Progenitor cell of endocrine pancreas (in vitro differentiated cells): ENCODE measurements at places on chromosomes 3 and 15. TPM values are rescaled to one million over a fixed set of nuclear protein-coding genes. Genes with fewer than 3 reads are reported as not detected.

- no peak for DNase-seq
These were observed 41.0 kb downstream of the GPR160 start for GRCh38 chr3:170078620-170079281.

DNA sequence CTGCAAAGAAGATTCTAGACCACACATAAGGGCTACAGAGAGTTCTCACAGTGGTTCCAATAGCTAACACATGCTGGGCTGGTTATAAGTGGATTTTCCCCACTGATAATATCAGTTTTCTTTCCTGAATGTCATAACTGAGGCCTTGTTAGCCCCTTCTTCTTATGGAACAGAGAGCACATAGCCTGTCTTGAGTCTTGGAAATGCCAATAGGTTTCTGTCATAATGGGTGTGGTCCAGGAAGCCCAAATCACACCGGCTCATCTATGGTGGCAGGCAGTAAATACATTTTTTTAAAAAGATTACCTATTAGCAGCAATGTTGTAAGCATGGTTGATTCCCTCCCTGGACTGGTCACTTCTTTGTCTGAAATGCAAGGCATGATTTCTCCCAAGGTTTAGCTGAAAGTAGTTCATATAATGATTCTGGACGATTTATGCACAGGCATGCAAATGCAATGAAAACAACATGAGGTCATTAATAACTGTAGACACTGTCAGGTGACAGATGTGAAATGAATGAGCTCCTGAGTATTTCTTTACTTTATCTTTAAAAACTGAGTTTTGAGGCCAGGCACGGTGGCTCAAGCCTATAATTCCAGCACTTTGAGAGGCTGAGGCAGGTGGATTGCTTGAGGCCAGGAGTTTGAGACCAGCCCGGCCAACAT, 67.2 kb upstream of the ATP2C1 start:
- no peak for DNase-seq

DNA sequence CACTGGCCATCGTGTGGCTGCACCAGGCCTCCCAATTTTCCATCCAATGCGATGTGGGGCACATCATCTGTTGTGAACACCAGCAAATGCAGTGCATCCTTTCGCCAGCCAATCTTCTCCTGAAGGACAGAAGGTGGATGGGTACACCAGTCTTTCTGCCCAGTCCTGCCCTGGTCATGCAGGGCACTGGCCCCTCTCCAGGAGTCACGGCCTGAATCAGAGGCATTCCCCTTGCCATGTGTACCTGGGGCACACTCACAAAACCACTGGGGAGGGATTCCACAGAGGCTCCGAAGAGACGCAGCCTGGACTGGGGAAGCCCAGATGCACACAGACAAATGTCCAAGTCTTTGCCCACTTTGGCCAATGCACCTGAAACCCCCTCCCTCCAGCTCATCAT, 65.8 kb downstream of the ITGB5 start:
- no peak for DNase-seq

GRCh38 chr3:69391554-69391953, 5.7 kb upstream of the FRMD4B start:
- DNase-seq, result no peak

GRCh38 chr15:59313641-59314332, 58.9 kb downstream of the MYO1E start:
- no peak for DNase-seq

DNA sequence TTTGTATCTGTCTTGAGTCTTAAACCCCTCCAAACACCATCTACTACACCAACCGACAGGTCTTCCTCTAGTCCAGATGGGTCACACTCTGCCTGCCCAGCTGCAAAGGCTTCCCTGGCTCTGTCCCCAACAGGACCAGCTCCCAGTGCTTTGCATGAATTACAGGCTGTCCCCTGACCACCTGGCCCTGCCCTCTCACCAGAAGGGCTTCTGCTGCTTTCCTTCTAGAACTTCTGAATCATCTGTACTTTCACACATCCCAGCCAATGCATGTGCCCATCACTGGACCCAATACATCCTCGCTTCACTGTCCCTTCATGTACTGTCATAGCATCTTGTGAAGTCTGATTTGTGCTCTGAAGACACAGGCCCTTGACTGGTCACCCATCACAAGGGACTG, 53.6 kb downstream of the HOMER2 start:
- DNase-seq, result no peak

GRCh38 chr3:17357035-17357710, 385.3 kb downstream of the TBC1D5 start:
- DNase-seq, result no peak

- no peak for DNase-seq
These were observed 493.3 kb downstream of the MAGI1 start for GRCh38 chr3:65545429-65545828.

GRCh38 chr15:65184305-65184867, 756 bp downstream of the CLPX start:
- peak; percentile 35 for DNase-seq

- DNase-seq, result no peak
These were observed 78.4 kb downstream of the RFX7 start for GRCh38 chr15:56165234-56165633.

GRCh38 chr3:162491952-162492351, 995.3 kb downstream of the OTOL1 start:
- DNase-seq, result no peak

- DNase-seq, result no peak
These were observed 16.0 kb downstream of the TM2D3 start for GRCh38 chr15:101635944-101636727.

DNA sequence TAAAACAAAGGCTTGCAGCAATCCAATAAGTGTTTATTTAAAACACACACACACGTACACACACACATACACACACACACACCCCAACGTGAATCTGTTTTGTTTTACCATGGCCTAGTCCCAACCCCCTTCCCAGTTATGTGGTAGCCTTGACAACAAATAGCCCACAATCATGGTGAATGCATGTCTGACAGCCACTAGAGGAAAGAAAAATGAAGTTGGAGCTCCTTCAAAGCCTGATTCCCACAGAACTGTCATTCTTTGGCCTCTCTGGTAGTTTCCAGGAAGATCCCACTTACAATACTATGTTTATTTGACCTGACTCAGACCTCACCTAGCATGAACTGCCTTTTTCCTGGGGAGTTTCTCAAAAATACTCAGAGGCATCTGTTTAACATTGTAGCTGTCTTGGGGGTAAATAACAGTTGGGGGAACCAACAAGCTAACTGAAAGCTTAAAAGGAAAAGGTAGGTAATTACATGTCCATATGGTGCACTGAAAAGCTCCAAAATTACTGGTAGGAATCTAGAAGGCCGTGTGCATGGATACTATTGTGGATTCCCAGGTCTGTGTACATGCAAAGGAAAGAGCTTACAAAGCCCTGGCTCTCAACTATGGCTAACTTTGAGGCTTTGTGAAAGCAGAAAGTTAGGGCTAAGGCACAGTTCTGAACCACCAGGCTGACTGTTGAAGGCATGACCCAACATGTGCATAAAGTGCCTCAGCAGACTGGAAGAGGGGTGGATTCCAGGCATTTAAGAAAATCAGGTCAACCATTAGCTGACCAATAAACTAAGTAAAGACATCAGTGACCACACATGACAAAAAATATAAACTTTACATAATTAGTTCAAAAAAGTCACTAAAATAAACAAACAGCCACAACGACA, 65.3 kb downstream of the FAIM start:
- DNase-seq, result no peak

- DNase-seq, result no peak
These were observed 101.4 kb upstream of the TRPM1 start for GRCh38 chr15:31202953-31203352.

DNA sequence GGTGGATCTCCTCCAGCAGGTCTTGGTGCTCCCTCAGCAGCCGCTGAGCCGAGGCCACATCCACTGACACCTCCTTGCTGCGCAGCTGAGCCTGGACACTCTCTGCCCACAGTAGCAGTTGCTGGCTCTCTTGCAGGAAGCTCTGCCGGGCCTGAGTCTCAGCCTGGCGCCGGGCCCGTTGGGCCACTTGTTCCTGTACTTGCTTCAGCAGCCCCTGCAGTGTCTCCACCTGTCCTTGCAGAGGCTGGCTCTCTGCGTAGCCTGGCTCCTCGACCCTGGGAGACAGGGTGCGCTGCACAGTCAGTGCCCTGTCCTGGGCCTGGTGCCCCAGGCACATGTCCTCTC, 15.5 kb downstream of the SPTBN5 start:
- DNase-seq, result no peak

DNA sequence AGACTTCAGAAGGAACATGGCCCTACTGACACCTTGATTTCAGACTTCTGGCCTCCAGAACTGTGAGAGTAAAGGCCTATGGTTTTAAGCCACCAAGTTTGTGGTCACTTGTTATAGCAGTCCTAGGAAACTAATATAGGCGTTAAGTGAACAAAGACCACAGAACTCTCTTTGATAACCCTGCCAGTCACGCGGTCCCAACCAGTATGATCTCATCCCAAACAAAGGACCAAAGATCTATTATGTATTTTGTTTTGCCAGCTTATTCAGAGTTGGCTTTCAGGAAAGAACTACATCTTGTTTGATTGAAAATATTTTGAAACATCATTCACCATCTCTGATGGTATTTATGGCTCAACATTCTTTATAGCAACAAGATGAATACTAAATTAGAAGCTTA, 294.4 kb upstream of the SLCO3A1 start:
- no peak for DNase-seq

- DNase-seq, result no peak
These were observed 131.1 kb downstream of the ROBO2 start for GRCh38 chr3:77171026-77171425.

DNA sequence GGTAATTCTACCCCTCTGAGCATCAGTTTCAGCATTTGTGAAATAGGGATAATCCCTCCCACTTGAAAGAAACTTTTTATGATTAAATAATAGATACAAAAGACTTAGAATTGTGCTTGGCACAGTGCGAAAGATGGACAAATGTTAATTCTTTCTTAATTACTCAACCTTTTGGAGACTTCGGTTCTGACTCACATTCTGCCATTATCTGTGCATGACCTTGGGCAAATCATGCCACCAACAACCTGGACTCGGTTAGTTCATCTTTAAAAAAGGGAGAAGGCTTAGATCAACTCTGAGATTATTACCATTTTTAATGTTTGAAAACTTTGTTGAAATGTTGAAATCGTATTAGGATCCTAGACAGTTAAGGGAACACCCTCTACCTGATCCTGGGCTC, 40.6 kb upstream of the POLR2M start:
- no peak for DNase-seq

GRCh38 chr3:46541835-46542234, 24.3 kb downstream of the LRRC2 start:
- DNase-seq, result no peak

GRCh38 chr3:141255137-141255845, 23.7 kb downstream of the PXYLP1 start:
- no peak for DNase-seq

GRCh38 chr15:39869254-39869653, 50.8 kb downstream of the GPR176 start:
- DNase-seq, result no peak

DNA sequence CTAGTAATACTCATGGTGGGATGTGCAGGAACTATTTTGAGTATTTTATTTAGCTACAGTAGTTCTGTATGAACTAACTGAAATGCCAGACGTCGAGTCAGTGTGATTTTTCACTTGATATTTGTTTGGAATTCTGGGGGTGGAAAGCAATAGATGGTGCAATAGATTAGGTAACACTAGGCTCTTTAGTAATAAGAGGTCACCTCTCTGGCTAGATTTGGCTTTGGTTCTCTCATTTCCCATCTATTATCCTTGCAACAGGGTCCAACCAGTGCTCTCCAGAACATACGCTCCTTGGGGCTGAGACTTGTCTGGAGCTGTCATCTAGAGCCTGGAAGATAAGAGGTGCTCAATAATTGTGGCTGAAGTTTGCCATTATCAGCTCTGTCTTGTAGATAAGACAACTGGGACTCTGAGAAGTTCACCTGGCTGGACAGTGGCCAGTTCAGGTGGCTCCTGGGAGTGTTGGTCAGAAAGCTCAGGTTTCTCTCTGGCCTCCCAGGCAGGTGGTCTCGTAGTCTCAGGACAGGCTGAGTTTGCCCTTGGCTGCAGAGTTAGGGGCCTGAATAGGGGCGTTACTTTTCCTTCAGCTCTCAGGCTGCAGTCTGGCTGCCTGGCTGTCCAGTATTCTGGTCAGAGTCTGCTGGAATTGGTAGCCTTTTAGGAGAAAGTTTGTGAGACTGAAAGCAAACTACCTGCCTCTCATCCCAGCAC, 277.5 kb upstream of the RGMA start:
- DNase-seq, result no peak

GRCh38 chr15:73744293-73744692, 8.9 kb downstream of the INSYN1 start:
- DNase-seq, result no peak

DNA sequence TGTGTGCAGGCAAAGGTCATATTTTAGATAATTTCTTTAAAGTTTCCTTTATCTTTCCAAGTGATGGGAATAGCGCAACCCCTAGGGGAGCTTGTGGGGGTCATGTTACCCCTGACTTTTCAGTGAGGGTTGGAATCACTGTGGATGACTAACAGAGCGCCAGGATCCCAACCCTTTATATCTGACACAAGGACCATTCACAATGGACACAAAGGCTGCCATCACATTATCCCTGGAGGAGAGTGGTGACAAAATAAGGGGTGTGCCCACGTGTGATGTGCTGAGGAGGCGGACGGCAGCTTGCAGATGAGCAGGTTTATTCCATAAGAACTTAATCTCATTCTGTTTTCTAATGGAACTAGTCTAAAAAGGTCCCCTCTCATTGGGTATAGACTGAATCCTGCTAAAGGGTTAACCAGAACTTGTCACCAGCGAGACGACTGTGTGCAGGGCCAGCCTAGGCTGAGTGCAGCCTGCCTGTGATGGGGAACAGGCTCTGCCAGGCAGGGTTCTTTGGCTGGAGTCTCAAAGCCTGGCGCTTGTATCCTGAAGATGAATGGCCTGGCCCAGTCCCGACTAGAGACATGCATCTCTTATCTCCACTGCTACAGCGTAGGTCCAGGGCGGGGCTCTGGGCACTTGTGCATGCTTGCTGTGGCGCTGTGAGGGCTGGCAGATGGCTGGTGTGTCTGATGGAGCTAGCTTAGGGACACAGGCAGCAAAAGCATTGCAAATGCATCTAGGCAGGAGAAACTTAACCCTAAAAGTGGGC, 50.2 kb downstream of the CHDH start:
- DNase-seq, result no peak

DNA sequence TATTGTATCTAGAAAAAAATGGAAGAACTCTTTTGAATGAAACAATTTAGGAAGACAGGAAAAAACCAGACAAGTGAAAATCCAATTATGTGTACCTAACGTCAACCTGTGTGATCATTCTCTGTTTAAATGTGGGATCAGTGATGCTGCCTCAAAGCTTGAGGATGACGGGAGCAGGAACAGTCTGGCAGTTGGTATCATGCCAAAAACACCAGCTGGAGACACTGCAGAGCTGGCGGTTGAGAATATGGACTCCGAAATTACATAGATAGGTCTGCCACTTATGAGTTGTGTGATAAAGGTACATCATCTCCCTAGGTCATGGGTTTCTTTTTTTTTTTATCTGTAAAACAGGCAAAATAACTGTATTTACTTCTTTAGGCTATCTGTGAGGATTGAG, 480.5 kb downstream of the CNTN4 start:
- no peak for DNase-seq

Gene MAN2A2
- total RNA-seq, result 111 and 117 TPM in 2 replicates

Gene RAB6B
- total RNA-seq, result 10.5 and 12.9 TPM in 2 replicates

Gene EPM2AIP1
- 29.7 and 30.4 TPM in 2 replicates for total RNA-seq

Gene GALNT15
- total RNA-seq, result 0.18 and 0.46 TPM in 2 replicates

Gene SCAANT1
- total RNA-seq, result not detected in 2 replicates

Gene IL16
- 0.16 and 0.38 TPM in 2 replicates for total RNA-seq

Gene GAP43
- total RNA-seq, result 9.6 and 11.7 TPM in 2 replicates

Gene ITIH4
- 2.9 and 9.7 TPM in 2 replicates for total RNA-seq

Gene FSIP1
- total RNA-seq, result 1.6 and 2.5 TPM in 2 replicates

Gene ACTRT3
- 2.1 and 2.6 TPM in 2 replicates for total RNA-seq

Gene OXTR
- total RNA-seq, result 3.0 and 3.1 TPM in 2 replicates

Gene LYSMD2
- total RNA-seq, result 4.0 and 5.0 TPM in 2 replicates

Gene ACKR2
- 0.60 and 0.78 TPM in 2 replicates for total RNA-seq

Gene TNIK
- 15.7 and 17.7 TPM in 2 replicates for total RNA-seq
